ENCODE measurements at places on chromosomes 6 and 20. TPM values are rescaled to one million over a fixed set of nuclear protein-coding genes. Genes with fewer than 3 reads are reported as not detected.
A peak's percentile ranks its signal among the peaks of the same experiment; 100 is the strongest.

GRCh38 chr6:70709826-70710225 lies 42.1 kb downstream of the SMAP1 start:
- no peak overlapping the region for H3K4me3 ChIP-seq
- DNase-seq: no peak
- H3K27me3 ChIP-seq: no peaks in the 10 kb centered on the region
- no peak overlapping the region for H3K27ac ChIP-seq

- no peaks in the 10 kb centered on the region for H3K36me3 ChIP-seq
- H3K27ac ChIP-seq: peak overlapping the region; percentile 67
- H3K4me1 ChIP-seq: peaks cover 28% of the 10 kb centered on the region
- no peaks in the 10 kb centered on the region for H3K27me3 ChIP-seq
- H3K4me3 ChIP-seq: no peak overlapping the region
Measured at GRCh38 chr20:58407966-58408557, 19.0 kb downstream of the VAPB start.

- peaks cover 5% of the 10 kb centered on the region for H3K4me1 ChIP-seq
- no peaks in the 10 kb centered on the region for H3K36me3 ChIP-seq
- H3K27ac ChIP-seq: no peak overlapping the region
- no peak for DNase-seq
Measured at GRCh38 chr6:34340394-34340793, 52.1 kb downstream of the NUDT3 start.

- no peak overlapping the region for H3K27ac ChIP-seq
- DNase-seq: no peak
- no peaks in the 10 kb centered on the region for H3K4me1 ChIP-seq
- H3K4me3 ChIP-seq: no peak overlapping the region
Measured at GRCh38 chr6:128807577-128807976, 75.4 kb upstream of the LAMA2 start.

- no peaks in the 10 kb centered on the region for H3K4me1 ChIP-seq
- H3K27ac ChIP-seq: no peak overlapping the region
- DNase-seq: no peak
- H3K36me3 ChIP-seq: no peaks in the 10 kb centered on the region
- H3K27me3 ChIP-seq: no peaks in the 10 kb centered on the region
Measured at GRCh38 chr6:30169658-30170614, 6.6 kb downstream of the TRIM15 start.

- no peak for DNase-seq
- H3K27me3 ChIP-seq: no peaks in the 10 kb centered on the region
- no peak overlapping the region for H3K4me3 ChIP-seq
- H3K36me3 ChIP-seq: no peaks in the 10 kb centered on the region
- peaks cover 4% of the 10 kb centered on the region for H3K4me1 ChIP-seq
Measured at GRCh38 chr6:167663784-167664443, 162.8 kb upstream of the AFDN start.

DNA sequence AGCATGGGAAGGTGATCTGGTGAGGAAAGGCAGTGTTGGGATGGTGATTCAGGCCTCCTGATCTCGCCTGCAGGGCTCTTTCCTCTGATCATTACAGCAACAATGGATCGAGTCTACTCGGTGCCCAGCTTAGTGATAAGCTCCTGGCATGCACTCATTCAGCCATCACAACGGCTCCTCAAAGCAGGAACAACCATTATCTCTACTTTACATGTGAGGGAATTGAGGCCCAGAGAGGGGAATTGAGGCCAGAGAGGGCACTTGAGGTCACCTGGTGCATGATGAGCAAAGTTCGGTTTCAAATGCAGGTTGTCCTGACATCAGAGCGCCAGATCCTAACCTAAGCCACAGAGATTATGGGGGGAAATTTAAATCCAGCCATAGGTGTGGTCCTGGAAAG lies 42.0 kb upstream of the BPIFA2 start:
- no peaks in the 10 kb centered on the region for H3K36me3 ChIP-seq
- no peaks in the 10 kb centered on the region for H3K27me3 ChIP-seq
- no peak overlapping the region for H3K27ac ChIP-seq
- H3K4me3 ChIP-seq: no peak overlapping the region

DNA sequence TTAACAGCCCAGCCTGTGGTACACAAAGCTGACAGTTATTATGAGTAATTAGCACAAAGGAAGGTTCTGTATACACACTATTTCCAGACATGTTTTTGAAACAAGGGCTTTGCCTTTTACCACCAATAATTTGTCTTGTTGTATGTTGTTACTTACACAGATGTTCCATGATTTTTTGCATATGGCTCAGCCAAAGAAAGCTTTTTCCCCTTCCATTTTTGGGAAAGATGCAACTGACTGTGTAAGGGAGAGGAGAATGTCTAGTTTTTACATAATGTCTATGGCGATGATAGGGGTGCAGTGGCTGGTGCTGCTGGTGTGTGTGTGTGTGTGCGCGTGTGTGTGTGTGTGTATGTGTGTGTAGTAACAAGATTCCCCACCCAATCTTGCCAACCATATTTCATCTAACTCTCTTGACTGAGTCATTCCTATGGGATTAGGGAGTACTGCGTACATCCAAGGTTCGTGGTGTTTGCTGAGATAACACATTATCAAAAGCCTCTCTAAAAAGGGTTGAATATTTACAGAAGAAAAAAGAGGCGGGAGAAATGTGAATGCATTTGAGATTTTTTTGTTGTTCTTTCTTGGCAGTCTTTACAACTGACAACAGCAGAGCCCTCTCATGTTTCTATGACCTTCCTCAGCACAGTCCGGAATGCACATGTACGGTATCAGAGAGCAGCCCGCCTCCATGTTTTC lies 192.2 kb downstream of the GMPR start:
- no peak overlapping the region for H3K4me3 ChIP-seq
- no peak for DNase-seq
- H3K4me1 ChIP-seq: peaks cover 8% of the 10 kb centered on the region
- no peak overlapping the region for H3K27ac ChIP-seq
- H3K36me3 ChIP-seq: no peaks in the 10 kb centered on the region

DNA sequence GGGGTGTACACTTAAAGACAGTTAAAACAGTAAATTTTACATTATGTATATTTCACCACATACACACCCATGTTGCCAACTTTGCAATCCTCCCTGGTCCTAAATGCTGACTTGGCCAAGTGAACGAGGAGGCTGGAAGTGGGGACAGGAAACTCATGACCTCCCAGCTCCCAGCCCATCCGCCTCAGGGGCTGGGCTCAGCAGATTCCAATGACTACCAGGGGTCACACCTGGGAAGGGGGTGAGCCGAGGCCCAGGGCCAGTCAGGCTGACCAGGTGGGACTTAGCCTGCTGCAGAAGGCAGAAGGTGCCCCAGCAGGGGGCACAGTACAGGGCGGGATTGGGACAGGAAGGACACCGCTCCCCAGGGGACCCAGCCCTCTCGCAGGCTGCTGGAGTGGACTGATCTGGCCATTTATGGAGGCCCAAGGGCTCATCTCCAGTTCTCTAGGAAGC lies 2.4 kb downstream of the SIGLEC1 start:
- peak; percentile 48 for DNase-seq
- H3K4me3 ChIP-seq: no peak overlapping the region
- H3K4me1 ChIP-seq: no peaks in the 10 kb centered on the region
- no peaks in the 10 kb centered on the region for H3K36me3 ChIP-seq

Gene BFSP1
- total RNA-seq: 1.4 TPM

GRCh38 chr6:75347898-75348610 lies 63.5 kb upstream of the TMEM30A start:
- no peak overlapping the region for H3K27ac ChIP-seq
- H3K36me3 ChIP-seq: no peaks in the 10 kb centered on the region
- no peak overlapping the region for H3K4me3 ChIP-seq
- H3K4me1 ChIP-seq: peaks cover 7% of the 10 kb centered on the region

Gene DCDC2
- 26.7 TPM for total RNA-seq

Gene HUS1B
- not detected for total RNA-seq

Gene BHLHE23
- not detected for total RNA-seq

- H3K4me1 ChIP-seq: no peaks in the 10 kb centered on the region
- no peaks in the 10 kb centered on the region for H3K27me3 ChIP-seq
- H3K36me3 ChIP-seq: no peaks in the 10 kb centered on the region
- H3K27ac ChIP-seq: no peak overlapping the region
- DNase-seq: no peak
Measured at GRCh38 chr6:9620263-9620662, 794.6 kb downstream of the TFAP2A start.

Gene DEFB124
- total RNA-seq: not detected

DNA sequence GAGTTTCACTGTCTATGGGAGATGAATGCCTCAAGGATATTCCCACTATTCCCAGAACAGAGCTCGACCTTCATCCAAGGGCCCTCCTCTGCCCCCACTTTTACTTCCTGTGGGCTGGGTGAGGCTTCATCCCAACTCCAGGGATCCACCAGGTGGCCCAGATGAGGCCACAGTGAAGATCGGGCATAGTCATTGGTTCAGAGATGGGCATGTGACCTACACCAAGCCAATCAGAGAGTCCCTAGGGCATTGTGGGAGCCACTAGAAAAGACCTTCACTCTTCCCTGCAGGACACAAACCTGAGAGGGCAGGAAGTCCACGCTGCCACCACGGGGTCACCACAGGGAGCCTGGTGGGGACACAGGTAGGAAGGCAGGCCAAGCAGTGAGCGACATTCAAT lies 72.9 kb upstream of the SLC22A16 start:
- no peaks in the 10 kb centered on the region for H3K4me1 ChIP-seq
- H3K27ac ChIP-seq: no peak overlapping the region
- no peak for DNase-seq
- H3K36me3 ChIP-seq: no peaks in the 10 kb centered on the region

All from pancreas (tissue), 10 donors.